ENCODE measurements at places on chromosomes 12 and 14.

GRCh38 chr12:54039417-54040147, 6.7 kb downstream of the HOXC5 start:
- no peak for DNase-seq

- no peak for DNase-seq
Measured at GRCh38 chr12:121712190-121712460, 427 bp upstream of the TMEM120B start.

DNA sequence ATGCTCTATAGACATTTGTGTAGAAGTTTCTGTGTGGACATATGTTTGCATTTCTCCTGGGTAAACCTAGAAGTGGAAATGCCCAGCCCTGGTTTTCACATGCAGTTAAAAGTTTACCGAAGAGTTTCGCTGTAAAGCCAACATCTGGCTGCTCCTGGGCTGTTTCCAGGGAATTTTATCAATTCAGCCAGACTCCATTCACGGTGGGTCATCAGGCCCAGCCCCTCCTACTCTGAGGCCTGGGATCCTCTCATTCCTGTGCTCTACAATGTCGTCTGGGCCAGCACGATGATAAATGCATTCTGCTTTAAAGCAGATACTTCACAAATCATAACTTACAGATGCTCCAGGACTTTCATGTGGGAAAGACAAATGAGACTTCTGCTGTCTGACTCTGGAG, 7.1 kb downstream of the NUAK1 start:
- no peak for DNase-seq

DNA sequence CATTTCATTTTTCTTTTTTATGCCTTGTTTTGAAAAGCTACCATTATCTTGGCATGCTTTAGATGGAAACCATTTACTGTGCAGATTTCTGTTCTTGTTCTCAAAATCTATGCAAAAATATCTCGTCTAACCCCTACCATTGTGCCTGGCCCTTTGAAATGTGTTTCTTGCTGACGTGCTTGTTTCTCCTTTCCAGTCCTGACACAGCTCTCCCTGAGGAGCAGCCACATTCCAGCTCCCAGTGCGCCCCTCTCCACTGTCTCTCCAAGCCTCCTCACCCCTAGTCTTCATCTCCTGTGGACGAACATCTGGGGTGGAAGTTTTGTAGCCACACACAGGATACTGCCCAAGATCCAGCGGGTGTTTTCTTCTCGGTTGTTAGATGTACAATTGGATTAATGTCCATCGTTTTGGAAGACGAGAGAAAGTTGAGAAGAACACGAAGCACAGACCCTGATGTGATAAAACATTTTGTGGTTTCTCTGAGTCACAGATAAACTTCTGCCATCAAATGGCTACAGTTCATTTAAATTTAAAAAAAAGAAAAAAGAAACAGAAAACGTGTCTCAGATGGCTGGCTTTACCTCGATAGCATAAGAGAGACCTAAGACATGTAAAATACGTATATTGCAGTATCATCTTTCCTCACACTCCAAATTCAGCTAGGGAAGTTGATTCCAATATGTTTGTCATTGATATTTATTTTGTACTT, 21.9 kb upstream of the FGD4 start:
- DNase-seq, result no peak

DNA sequence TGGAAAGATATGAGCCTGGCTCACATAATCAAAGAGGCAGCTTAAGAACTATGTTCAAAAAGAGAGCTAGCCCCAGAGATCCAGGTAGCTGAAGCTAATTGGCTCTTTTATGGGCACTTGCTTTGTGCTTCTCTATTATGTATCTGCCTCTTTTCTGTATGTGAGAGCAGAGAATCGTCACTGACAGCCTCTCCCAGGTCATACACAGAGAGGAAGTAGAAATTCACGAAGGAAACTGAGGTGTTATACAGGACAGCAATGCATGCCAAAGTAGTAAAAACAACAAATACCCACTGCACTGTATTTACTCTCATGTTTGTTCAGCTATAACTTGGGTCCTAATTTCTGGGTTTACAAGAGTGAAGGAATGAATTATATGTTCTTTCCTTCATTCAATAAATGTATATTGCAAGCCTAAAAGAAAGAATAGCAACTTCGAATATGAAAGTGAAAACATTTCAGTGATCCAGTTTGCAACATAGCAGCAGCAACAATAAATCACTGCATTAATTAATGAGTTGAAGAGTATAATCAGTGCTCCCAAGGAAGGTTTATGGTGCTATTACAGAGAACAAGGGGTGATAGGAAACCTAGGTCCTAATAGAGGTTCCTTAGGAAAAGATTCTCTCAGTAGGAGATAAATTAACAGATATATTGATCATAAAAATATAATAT, 47.1 kb upstream of the ATXN7L3B start:
- no peak for DNase-seq

DNA sequence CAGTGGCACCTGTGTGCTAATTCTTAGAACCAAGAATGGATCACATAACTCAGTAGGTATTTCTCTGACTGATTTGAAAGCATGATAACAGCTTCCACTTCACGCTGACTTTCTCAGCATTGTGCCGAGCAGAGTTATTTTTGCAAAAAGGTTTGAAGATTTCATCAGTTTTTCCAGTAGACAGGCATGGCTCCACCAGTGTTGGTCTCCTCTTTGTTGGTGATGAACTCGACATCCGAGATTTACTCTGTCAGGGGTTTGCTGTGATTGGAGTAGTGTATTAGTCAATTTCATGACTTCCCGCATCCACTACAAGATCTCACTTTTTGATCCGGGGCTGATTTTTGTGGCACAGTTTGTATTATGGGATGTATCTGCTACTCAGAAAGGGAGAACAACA, 85.3 kb downstream of the PRKCH start:
- DNase-seq, result no peak

DNA sequence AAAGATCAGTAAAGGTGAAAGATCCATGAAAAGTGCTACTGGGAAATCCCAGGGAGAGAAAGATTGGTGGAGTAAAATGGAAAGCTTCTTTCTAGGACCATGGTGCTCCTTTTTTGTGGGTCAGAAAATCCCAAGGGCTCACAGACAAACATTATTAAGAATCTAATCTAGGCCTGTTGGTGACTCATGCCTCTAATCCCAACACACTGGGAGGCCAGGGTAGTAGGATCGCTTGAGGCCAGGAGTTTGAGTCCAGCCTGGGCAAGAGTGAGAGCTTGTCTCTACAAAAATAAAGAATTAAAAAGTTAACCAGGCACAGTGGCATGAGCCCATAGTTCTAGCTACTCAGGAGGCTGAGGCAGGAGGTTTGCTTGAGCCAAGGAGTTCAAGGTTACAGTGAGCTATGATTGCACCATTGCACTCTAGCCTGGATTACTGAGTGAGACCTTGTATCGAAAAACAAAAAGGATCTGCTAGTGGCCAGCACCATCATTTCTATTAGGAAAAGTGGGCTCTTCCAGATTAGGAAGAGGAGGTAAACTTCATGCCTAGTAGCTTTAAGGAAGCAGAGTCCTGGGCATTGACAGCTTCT, 43.0 kb downstream of the TXNRD1 start:
- DNase-seq, result no peak

DNA sequence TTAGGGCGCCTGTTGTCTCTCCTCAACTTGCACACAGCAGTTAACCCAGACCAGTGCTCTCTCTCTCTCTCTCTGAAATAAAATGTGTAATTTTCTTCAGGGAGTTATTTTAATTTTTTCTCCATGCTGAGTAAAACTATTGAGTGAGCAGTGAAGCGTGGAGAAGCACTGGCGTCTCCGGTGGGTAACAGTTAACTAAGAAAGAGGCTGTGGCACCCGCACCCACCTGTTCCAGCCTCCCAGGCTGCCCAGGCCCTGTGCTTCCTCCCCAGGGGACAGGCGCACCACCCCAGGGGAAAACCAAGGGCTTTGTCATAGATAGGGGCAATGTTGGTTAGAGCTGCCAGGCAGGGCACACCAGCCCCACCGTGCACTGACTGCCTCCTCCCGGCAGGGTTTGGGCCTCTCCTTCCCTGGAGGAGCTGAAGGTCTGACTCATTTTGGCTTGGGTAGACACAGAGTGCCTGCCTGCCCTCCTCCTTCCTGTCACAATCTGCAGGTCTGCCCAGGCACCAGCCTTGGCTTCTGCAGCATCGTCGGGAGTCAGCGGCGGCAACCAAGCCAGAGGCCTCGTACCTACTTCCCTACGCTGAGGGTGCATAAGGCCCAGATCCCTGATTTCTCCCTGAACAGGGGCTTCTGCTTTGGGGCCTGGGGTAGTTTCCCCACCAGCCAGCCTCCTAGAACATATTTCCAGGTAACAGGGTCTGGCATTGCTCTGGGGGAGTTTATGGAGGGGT, 3.9 kb downstream of the HOXC5 start:
- DNase-seq, result no peak

- no peak for DNase-seq
Measured at GRCh38 chr14:75041613-75042012, 9.7 kb downstream of the MLH3 start.

GRCh38 chr14:71932229-71932981, at the start of gene RGS6:
Gene RGS6 (plus strand): TSS chr14:71932429.
- peak; percentile 77 for DNase-seq

DNA sequence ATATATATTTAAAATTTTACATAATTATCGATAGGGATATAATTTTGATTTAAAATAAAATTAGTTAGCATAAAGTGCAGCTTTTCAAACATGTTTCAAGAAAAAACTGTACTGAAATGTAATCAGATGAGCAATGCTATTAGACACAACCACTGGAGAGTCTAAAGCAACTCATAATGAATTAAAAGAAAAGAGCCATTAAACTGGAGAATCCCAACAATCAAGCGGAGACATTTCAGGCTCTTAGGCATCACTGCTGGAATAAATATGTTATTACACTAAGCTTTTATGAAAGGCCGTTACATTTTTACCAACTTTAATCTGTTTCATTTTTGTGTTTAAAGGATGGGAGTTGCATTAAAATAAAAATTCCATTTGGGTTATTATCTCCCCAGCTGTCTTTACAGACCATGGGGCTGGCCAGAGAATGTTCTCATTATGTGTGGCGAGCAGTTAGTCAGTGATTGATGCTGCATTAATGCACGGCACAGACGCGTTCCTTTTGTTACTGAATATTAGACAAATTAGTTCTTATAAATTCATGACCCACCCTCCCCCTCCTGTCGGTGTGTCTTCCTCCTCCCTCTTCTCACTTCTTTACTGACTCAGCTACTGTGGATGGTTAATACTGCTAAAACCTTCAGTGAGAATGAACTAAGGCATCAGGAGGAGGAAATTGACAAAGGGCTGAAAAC, 156.8 kb downstream of the PDZRN4 start:
- DNase-seq, result no peak

- DNase-seq, result no peak
Measured at GRCh38 chr12:117159674-117160073, 30.6 kb downstream of the FBXO21 start.
